ENCODE measurements at places on chromosomes 16 and 17. TPM values are rescaled to one million over a fixed set of nuclear protein-coding genes. Genes with fewer than 3 reads are reported as not detected.

- DNase-seq: no peak
Measured at GRCh38 chr16:84226026-84226425, 13.8 kb downstream of the KCNG4 start.

- no peak for DNase-seq
Measured at GRCh38 chr17:32813021-32813420, 63.9 kb downstream of the MYO1D start.

DNA sequence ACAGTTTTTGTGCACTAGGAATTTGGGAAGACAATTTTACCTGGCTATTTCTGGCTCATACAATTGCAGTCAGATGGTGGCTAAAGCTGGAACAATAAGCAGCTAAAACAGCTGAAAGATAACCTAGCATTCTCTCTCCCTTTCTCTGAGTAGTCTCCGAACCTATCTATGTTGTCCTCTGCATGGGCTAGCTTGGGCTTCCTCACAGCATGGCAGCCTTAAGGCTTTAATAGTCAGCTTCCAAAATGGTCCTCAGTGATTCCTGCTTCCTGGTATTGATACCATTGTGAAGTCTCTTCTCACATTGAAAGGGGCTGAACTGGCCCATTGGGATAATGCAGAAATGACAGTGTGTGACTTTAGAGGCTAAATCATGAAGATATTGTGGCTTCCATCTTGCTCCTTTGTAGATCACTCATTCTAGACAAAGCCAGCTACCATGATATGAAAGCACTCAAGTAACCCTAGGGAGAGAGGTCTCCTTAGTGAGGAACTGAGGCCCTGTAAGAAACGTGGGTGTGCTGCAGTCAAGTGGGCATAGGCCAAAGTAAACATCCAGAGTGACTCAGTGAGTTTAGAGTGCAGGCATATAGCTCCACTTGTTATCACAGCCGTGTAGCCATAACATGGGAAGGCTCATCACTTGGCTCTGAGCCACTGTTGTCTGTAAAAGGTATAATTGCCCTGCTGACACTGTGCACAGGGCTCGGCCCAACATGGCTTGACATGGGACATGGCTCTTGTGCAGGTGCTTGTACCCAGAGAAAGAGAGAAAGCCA lies 5.5 kb upstream of the VKORC1 start:
- no peak for DNase-seq

DNA sequence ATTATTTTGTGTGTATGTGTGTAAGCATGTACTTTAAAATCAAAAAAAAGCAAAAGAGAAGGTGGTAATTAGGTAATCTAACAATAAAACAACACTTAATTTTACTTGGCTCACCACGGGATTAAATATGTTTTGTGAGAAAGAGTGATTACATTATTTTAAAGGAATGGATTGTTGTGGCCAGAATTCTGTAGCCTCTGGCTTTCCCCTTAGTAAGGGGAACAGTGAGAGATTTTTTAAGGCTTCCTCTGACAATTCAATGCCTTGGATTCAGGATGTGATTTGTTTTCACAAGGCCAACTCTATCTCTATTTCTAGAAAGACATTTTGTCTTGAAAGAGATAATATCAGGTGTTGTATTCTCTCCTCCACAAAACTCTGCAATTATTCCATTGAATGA lies 560.3 kb upstream of the CDH8 start:
- no peak for DNase-seq

DNA sequence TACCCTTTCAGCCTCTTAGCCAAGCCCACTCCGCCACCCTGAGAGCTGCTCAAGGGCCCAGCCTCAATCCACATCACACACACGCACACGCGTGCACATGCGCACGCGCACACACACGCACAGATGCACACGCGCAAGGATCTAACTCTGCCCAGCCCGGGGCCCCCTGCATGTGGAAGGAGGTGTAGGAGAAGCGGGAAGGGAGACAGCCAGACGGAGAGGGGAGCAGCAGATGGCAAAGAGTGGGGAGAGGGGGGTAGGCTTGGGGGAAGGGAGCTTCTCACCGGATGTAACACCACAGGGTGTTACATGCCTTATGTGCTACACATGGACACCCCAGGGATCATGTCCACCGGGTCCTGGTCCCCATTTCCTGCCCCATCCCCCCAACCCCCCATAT lies 15.3 kb downstream of the DLG4 start:
- no peak for DNase-seq

DNA sequence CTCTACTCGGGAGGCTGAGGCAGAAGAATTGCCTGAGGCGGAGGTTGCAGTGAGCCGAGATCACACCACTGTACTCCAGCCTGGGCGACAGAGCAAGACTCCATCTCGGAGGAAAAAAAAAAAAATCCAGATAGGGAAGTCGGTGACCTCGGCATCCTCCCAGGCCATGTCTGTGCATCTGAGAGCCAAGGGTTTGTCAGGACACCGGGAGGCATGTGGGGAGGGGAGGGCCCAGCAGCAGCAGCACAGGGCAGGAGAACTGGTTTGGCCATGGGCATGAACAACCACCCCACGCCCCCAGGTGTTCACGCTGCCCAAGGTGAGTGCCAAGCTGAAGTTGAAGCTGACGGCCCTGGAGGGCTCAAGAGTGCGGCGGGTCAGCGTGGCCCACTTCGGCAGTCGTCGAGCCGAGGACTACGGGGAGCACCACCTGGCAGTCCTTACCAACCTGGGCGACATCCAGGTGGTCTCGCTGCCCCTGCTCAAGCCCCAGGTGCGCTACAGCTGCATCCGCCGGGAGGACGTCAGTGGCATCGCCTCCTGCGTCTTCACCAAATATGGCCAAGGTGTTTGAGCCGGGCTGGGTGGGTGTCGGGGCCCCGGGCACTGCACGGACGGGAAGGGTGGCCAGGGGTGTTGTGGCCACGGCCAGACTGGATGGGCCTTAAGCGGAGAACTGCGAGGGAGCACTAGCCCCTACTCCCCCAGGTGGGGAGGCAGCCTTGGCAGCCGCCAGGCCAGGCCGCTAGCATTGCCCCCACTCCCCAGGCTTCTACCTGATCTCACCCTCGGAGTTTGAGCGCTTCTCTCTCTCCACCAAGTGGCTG lies 14.7 kb upstream of the MYO15B start:
- no peak for DNase-seq

DNA sequence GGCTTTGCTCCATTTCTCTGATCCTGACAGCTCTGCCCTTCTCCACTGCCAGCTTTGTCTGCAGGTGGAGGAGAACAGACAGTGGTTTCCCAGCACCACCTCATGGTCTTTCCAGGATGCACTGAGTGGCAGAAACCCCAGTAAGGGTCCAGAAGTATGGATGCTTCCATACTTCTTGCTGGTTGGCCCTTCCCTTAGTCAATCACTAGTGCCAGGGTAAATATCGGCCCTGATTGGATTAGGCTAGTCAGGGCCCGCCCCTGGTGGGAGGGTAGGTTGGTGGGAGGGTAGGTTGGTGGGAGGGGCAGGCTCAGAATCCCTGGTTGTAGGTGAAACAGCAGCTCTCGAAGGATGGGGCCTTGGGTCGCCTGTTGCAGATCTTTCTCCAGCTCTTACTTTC lies 10.2 kb downstream of the RNF213 start:
- DNase-seq: peak; percentile 93

- peak; percentile 99 for DNase-seq
Measured at GRCh38 chr17:19317359-19318095, 45.0 kb downstream of the B9D1 start.

GRCh38 chr17:67260170-67260987 lies 15.4 kb upstream of the HELZ start:
- DNase-seq: peak; percentile 14

DNA sequence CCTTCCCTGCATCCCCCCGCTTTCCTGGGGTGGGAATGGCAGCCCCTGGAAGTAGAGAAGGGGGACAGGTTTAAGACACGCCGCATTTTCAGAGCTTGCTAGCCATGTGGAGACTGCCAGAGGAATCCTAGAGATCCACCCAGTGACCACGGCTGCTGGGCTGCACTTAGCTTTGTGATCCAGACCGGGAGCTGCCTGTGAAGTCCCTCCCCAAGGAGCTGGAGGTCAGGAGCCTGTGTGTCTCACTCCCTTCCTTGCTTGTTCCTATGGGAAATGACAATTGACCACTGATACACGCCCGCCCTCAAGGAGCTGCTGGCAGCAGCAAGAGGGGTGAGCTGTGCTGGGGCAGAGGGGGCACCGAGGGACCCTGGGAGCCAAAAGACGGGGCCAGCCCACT lies 73.7 kb downstream of the SREBF1 start:
- DNase-seq: no peak

- no peak for DNase-seq
Measured at GRCh38 chr16:11699234-11699894, 31.1 kb downstream of the SNN start.

SRCIN1 gene
- 6.7 TPM for total RNA-seq

CHRNE gene
- 0.31 TPM for total RNA-seq

GDPD3 gene
- total RNA-seq: 3.8 TPM

KRT13 gene
- not detected for total RNA-seq

SCARF1 gene
- 2.1 TPM for total RNA-seq

IKZF3 gene
- 0.31 TPM for total RNA-seq

Measured in H9 (cell line).